ENCODE measurements at places on chromosomes 6 and 20.

DNA sequence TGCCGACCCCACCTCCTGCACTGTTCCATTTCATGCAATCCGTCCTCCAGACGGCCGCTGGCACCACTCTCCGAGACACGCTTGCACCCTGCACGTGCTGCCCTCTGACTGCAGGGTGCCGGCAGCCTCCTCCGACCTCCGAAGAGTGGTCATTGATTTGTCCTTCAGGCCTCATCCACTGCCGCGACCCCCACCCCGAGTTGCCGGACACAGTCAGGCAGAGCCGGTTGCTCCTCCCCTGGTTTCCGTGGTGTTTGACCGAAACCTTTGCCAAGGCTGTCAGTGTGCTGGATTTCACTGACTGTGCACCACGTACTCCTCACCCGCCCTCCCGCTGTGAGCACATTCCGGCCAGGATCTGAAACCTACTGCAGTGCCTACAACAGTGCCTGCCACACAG lies 156.4 kb upstream of the PDE10A start:
- no peak for DNase-seq

DNA sequence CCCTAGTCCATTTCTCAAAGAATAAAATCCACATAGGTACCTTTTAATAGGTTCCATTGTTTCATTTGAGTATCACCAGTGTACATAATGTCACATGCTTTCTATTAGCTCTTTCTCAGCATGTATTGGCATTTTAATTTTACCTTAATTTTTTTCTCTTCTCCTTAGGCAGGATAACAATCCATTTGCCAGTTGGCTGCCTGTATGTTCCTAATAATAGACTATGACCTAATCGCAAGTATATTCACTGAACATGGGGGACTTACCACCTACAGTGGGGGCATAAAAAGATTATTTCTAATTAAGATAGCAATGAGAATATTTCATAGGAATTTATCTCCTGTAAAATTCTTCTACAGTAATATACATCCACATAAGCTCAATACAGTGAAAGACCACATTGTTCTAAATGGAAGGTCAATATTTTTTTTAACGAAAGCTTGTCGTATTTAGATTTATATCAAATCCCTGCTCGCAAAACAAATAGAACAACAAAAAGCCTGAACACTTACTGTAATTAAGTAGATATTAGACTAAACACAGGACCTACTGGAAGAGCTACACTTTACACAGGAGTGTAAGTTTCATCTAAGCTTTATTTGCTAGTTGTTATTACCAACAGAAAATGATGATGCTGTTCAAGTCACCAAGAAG lies 76.4 kb downstream of the OGFRL1 start:
- DNase-seq, result no peak

DNA sequence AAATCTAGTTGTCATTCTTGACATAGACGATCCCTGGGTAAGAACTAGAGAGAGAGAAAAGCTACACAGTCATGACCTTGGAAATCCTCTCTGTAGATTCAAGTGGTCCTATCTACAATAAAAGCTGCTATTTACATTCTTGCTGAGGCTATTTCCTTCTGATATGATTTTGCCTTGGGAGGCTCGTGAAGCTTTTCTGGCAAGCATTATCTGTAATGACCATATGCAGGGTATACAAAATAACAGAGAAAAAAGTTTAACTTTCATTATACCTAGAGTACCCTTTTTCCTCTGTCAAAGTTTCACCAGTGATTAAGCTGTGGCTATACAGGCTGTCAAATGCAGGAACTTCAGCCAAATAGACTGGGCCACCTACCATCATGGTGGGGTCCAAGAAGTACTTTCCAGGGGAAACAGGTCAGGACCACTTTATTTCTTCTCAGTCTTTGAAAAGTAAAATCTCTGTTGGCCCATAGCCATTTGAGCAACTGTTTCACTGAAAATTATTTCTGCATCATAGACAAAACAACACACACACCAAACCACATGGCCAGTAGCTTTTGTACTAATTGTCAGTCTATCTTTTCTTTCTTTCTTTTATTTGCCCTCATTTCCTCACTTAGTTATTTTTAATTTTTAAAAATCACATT lies 677.0 kb upstream of the ID4 start:
- no peak for DNase-seq

GRCh38 chr6:40743226-40743625 lies 156.1 kb upstream of the LRFN2 start:
- DNase-seq, result no peak

DNA sequence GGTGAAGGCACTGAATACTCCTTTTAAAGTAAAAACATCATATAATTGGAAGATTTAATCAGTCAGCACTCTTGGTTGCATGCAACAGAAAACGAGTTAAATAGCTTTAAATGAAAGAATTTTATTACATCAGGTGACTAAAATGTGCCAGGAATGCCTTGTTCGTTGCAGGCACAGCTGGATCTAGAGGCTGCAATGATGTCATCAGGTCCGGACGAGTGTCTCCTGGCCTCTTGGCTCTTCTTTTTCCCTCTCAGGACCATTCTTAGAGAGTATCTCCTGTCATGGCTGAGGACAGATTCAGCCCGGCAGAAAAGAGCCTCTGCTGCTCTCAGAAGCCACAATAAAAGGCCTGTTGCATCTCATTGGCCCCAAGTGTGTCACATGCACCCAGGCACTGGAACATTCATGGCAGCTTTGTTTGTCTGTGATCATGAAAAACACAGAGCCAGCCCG lies 510.7 kb upstream of the SULF2 start:
- no peak for DNase-seq

GRCh38 chr6:137811121-137811915 lies 55.7 kb upstream of the TNFAIP3 start:
- DNase-seq, result peak; percentile 67

DNA sequence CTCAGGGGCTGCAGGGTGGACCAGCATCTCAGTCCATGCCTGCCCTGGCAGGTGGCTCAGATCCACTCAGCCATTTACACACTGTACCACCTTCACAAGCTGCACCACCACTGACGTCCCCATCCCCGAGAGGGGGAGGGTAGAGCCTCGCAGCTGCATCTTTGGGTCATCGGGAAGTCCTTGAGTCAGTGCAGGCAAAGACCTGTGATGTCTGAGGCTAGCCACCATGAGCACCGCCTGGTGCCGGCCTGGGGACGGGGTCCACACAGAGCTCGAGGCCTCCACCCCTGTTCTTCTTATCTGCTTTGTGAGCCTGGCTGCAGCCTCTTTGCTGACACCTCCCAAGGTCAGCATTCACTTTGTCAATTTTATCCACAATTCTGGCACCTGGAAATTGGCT lies 141.4 kb downstream of the PHACTR3 start:
- DNase-seq, result no peak

GRCh38 chr20:10763112-10763511 lies 89.3 kb upstream of the JAG1 start:
- no peak for DNase-seq

GRCh38 chr6:157675831-157676230 lies 147.2 kb upstream of the SNX9 start:
- no peak for DNase-seq

DNA sequence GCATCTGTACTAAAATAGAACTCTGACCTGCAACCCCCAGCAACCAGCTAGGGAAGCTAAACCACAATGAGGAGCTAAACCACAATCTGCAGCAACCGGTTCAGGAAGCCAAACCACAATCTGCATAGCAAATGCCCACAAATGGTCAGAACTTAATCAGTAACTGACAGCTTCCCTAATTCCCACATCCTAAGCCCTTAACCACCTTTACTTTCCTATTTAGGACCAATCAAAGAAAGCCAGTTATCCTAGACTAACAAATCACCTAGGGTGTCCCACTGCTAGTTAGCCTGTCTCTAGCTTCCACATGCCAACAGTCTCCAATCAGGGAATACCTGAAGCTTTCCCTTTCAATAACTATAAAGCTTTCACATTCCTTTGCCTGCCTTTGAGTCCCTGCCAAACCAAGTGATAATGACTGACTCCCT lies 424.6 kb upstream of the PTCHD4 start:
- DNase-seq, result no peak

DNA sequence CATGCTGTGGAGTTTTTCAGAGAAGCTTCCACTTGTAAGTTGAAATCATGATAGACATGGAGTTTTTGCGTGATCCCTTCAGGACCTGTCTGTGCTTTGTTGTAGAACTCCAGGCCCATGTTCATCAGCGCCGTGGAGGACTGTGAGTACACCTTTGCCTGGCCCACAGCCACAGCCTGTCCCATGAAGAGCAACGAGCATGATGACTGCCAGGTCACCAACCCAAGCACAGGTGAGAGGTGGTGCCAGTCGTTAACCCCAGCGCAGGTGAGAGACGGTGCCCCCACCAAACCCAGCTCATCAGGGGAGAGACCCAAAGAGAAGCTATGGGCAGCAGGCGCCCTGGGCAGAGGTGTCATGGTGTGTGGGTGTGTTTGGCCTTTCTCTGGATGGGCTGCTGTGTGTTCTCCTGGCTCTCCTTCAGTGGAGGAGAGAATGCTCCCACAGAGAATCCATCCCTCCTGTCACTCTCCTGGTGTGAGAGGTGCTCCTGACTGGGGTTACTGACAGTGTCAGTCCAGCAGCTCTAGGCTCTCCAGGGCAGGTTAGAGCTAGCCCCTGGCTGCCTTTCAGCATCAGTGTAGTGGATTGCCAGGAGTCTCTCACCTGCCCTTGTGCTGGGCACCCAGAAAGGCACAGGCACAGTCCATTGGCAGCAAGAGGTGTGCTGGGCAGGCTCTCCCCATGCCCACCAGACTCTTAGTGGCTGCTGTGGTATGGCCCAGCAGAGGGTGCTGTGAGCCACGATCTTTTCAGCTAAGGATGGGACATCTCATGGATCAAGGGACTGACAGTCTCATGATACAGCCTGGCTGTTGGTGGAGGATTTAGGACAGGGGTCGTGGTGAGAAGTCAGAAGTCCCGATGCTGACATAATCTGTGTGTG lies 49.6 kb upstream of the SLC22A1 start:
- no peak for DNase-seq

DNA sequence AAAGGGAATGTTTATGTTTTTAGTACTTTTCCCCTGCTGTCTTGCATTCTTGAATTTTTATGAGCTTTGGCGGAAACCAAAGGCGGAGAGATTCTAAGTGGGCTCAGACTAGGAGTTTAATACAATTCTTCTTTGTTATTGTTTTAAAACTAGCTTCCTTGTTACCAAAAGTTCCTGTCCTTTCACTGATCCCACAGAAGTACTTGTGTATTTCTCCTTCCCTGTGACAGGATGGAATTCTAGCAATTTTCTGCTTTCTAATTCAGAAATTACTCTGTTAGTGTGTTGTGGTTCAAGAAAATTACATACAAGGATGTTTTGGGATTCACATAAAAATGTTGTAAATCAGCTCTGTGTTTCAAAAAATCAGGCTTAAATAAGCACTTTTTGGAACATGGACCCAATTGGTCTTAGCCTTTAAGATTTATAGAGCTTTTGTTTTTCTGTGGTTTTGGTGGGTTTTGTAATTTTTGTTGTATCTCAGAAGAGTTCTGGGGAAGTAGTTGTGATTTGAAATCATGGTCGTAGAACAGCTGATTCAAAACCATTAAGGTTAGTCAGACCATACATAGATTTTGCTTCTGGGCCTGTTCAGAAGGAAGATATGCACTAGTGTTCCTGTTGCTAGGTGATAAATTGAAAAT lies 17.6 kb upstream of the CTAGE9 start:
- no peak for DNase-seq

DNA sequence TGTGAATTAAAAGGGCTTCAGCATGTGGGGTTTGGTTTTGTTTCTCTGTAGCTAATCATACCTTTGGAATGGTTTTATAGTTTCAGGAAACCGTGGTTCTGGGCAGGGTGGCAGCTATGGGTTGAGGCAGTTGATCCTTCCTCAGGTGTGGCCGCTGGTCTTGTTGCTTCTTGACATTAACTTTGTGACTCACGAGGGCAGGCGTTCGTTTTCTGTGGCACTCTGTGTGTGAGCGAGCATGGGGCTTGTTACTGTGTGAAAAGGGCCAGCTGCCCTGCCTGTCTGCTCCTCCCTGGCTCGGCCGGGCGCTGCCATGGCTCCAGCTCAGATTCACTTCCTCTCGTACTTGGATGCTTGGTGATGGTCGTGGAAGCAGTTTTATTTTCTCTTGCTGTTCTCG lies 16.2 kb downstream of the DNAJC5 start:
- DNase-seq, result no peak

- no peak for DNase-seq
Measured at GRCh38 chr20:62844182-62844581, 17.4 kb downstream of the TCFL5 start.

- DNase-seq, result no peak
Measured at GRCh38 chr6:161922631-161923119, 648.8 kb upstream of the AGPAT4 start.

DNA sequence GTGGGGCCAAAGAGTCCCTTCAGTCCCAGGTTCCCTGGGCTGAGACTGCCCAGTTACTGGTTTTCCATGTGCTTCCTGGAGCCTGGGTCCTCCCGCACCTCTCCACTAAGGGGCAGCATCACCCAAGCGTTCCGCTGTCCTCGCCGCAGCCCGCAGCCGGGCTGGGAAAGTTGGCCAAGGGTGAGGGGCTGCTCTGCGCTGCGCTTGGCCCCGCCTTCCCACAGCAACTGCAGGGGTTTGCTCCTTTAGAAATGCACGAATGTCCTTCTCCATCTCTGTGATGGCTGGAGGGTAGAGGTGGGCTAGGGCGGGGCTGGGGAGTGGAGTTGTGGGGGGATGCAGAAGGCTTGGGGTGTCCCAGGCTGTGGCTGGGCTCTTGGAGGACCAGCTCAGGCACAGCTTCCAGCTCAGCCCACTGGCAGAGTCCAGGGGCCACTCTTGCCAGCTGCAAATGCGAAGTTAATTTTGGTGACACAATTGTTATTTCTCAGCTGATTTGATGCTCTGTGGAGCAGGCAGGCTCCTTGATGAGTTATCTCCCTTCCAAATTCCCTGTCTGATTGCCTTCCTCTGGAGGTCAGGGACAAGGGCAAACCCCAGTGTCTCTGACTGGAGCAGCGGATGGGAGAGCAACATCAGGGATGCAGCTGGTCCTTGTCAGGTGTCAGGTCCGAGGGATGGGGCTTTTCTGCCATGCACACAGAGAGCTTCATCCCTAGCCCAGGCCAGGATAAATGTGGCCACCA lies 63.2 kb downstream of the NOL4L start:
- peak; percentile 47 for DNase-seq

- DNase-seq, result no peak
Measured at GRCh38 chr20:52305024-52305645, 113.6 kb upstream of the ZFP64 start.

All from activated gamma-delta T cell treated with anti-CD3 and anti-CD28 coated beads, Interleukin-2, amount 50 U/mL, for 16 hours (primary cell).